Hematopoietic multipotent progenitor cell treated with erythropoietin and hydrocortisone succinate and interleukin-3 and kit ligand, for 15 days (in vitro differentiated cells): ENCODE measurements at places on chromosomes 4 and X.

- no peak for DNase-seq
Measured at GRCh38 chrX:17292111-17292527, 82.9 kb upstream of the NHS start.

- DNase-seq, result no peak
Measured at GRCh38 chrX:120561634-120562568, 1.1 kb upstream of the CUL4B start.

- no peak for DNase-seq
Measured at GRCh38 chr4:169279108-169279507, 8.4 kb upstream of the SH3RF1 start.

- DNase-seq, result no peak
Measured at GRCh38 chr4:139209470-139210063, 32.5 kb upstream of the ELF2 start.

DNA sequence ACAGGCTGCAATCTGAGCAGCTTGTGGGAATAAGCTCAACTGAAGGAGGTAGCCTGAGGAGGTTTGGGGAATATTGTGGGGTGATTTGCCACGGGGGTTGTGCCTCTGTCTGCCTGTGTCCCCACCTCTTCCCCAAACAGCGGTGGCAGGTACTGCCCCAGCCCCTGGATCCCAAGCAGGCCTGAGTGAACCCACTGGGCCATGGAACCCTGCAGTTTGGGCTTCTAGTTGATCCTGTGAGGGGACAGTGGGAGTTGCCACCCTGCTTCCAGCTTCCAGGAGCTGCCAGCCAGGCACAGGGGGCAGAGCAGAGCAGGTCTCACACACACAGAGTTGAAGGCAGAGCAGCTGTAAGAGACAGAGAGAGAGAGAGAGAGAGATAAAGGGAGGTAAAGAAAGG lies 97.4 kb downstream of the PJA1 start:
- DNase-seq, result no peak

DNA sequence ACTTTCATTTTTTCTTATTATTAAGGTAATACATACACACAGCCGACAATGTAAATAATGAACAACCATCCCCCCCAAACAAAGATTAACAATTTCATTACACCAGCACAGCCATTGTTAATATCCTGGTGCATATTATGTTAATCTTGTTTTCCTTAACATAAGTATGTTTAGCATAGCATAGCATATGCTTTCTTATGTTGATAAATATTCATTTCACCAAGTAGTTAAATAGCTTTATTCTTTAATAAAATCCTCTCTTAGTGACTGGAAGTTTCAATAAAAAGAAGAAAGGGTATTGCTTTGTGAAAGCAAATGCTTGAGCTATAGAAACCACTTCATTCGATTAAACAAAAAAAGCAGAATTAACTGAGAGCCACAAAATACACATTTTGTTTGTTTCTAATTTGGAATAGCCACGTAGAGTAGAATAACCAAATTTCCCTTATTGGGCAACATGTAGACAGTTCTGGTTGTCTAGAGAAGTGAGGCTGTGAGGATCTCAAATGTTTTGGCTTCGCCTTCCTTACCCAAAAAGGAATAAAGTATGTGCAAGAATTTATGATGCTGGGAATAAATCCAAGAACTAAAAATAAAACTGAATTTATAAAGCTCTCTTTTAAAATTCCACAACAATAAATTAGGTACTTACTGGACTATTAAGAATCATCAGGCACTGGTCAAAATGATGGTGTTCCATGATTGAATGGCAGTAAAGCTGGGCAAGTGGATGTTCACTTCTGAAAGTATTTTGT lies 118.0 kb downstream of the PDE5A start:
- no peak for DNase-seq
